Neural progenitor cell (in vitro differentiated cells): ENCODE measurements at places on chromosomes 6 and 20.

- no peak for DNase-seq
Measured at GRCh38 chr20:23702021-23702420, 13.2 kb upstream of the CST4 start.

DNA sequence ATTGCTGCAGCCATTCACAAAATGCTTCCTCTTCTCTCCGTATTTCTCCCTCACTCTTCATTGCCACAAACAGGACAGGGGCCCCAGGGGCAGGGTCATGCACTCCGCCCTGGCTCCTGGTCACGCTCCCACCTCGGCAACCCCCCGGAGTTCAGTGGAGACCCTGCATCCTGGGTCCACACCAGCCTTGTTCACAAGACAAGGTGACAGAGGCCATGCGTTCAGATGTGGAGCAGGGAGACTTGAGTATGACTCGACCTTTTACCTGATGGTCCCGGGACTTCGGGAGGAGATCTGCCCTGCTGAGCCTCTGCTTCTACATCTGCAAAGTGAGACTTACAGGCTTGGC, 49.4 kb downstream of the ANKRD60 start:
- DNase-seq = no peak

- no peak for DNase-seq
Measured at GRCh38 chr20:62678553-62678952, 30.1 kb upstream of the NTSR1 start.

GRCh38 chr6:156502969-156503504, 274.1 kb upstream of the ARID1B start:
- no peak for DNase-seq

GRCh38 chr6:140811642-140812041, 1321.1 kb upstream of the GJE1 start:
- no peak for DNase-seq

DNA sequence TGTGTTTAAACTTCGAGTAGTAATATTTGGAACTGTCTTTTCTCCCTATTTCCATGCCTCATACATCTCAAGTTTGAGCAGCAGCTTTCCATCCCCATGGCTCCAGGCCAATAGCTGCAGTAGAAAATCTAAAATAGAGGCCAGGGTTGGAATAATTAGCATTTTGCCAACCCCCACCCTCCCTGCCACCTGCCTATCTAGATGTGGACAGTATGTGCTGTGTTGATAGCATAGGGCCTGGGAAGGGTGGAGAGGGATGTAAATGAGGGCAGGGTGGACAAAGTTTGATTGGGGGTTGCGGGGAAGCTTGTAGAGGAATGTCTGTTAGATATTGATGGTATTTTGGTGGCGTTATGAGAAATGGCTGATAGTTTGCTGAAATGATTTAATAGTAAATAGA, 5.6 kb downstream of the TOP1 start:
- DNase-seq = no peak

GRCh38 chr6:116412270-116412669, 41.5 kb downstream of the DSE start:
- no peak for DNase-seq

GRCh38 chr6:48067148-48067712, 43.8 kb downstream of the PTCHD4 start:
- no peak for DNase-seq

DNA sequence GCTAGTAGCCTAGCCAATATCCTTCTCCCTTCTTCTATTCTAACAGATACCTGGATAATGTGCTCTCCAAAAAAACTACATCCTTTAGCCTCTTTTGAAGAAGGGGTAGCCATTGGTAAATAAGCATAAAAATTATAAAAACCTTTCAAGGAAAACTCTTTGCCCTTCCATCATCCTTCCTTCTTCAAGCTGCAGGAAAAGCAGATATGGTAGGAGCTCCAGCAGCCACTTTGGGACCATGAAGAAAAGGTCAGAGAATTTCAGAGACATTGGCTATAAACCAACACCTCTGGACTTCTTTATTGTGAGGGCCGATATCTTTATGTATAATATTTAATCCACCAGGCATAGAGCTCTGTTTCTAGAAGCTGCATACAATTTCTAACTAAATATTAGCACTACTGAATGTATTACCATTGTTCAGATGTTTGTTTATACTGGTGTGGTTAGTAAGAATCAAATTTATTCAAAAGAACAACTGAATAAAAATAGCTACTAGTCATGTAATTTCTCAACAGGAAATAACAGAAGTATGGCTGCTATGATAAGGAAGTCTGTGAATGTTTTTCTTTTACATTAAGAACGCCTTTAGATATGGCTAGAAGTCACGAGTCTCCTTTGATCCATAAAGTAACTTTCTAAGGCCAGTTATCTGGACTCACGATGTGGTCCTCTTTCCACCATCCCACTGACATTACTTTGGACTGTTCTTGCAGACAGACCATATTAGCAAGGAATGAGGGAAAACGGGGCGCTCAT, 32.2 kb downstream of the MYLK4 start:
- DNase-seq = no peak

GRCh38 chr6:97901531-97901930, 618.5 kb upstream of the MMS22L start:
- no peak for DNase-seq

GRCh38 chr6:37522836-37523235, 23.1 kb upstream of the CCDC167 start:
- DNase-seq = no peak
